ENCODE measurements at places on chromosomes 7 and 10. TPM values are rescaled to one million over a fixed set of nuclear protein-coding genes. Genes with fewer than 3 reads are reported as not detected.

DNA sequence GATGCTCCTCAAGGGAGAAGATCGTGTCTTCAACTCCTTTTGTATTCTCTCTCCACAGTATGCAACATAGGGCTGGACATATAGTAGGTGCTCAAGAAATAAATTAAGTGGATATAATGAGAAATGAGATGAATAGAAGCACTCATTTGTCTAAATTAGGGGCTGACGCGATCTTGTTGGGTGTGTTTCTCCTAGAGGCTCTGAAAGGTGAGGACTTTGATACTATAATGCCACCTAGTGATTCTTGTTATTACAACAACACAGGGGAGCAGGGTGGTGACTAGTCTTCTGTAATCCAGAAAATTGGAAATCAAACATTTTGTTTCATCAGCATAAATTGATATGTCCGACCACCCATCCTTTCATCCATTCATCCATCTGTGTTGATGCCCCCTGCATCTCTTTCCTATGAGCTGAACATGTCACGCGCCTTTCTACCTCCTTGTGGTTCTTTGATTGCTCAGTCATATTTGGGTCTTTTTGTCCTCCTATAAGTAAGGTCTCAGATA is 3.5 kb upstream of the CFAP58 start:
- no peak for DNase-seq

GRCh38 chr10:68938117-68938516 is 17.9 kb upstream of the DDX21 start:
- DNase-seq = no peak

MPP7 gene
- total RNA-seq = 2.2 TPM

PPP1R9A gene
- total RNA-seq = 32.2 TPM

- no peak for DNase-seq
These were observed 37.6 kb downstream of the ARHGAP21 start for GRCh38 chr10:24685958-24686540.

DNA sequence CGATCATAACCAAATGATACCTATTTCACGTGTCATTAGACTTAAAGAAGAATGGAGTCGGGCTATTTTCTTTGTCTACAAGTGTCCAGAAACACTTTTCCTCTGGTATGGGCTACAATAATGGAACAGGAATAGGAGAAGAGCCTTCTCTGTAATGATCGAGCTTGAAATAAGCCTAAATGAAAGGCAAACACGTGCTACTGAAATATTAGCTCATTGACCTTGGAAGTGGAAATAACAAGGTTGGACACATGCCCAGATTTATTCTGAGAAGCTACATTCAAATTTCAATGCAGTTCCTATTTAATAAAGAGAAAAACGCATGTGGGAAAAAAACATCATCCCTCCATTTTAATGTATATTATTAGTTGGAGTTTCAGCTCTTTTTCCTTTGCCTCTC is 254.7 kb upstream of the PTER start:
- no peak for DNase-seq

DNA sequence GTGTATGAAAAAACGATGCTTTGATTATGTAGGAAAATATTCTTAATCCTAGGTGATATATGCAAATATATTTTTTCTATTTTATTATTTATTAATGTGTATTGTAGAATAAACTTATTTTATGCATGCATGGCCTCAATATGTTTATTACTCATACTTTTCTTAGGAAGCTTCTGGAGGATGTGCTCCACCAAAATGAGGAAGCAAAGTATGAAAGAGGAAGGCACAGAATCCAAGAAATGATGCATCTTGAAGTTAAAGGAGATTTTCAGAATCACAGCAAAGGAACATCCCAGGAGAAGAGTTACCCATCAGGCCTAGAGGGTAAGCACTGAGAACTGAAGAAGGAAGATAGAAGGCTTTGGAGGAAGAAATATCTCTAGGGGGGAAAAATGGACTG is 35.0 kb upstream of the MRPS16 start:
- no peak for DNase-seq

DNA sequence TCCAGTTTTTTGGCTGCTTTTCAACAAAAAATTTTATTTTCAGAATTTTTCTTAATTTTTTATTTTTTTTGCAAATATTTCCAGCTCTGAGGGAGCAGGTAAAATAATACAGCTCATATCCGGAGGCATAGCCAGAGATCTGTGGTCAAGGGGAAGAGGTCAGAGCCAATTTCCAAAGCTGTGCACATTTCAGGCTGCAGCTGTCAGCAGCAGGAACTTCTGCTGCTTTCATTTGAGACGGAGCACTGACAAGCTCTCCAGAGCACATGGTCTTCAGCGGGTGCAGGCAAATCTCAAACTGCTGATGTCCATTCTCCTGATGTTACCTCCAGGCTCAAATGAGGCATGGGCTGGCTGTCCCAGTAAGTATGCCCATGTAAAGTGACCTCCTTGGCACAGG is 31.1 kb downstream of the SLC26A4 start:
- DNase-seq = no peak

DNA sequence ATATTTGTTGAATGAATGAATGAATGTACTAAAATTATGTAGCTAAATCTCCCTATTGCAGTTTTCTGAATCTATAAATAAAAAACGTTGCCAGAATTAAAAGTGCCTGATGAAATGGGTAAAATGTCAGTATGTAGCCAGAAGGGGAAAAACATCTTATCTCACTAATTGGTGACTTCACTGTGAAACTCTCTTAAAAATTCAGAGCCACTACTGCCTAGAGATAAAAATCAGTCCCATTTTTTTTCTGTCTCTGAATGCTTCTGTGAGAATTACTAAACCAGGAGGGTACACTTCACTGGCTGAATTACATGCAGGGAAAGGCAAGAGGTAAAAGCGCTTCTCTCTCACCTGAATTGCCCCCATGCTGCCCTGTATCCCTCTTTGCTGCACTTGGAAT is 69.6 kb upstream of the HPS1 start:
- DNase-seq = no peak

SFTPD gene
- total RNA-seq = not detected

- DNase-seq = peak; percentile 57
These were observed 441 bp downstream of the BMI1 start for GRCh38 chr10:22321156-22321923.

GPRIN2 gene
- total RNA-seq = 2.4 TPM

FFAR4 gene
- not detected for total RNA-seq

GRCh38 chr10:35854661-35855060 is 212.6 kb upstream of the FZD8 start:
- DNase-seq = no peak

DNA sequence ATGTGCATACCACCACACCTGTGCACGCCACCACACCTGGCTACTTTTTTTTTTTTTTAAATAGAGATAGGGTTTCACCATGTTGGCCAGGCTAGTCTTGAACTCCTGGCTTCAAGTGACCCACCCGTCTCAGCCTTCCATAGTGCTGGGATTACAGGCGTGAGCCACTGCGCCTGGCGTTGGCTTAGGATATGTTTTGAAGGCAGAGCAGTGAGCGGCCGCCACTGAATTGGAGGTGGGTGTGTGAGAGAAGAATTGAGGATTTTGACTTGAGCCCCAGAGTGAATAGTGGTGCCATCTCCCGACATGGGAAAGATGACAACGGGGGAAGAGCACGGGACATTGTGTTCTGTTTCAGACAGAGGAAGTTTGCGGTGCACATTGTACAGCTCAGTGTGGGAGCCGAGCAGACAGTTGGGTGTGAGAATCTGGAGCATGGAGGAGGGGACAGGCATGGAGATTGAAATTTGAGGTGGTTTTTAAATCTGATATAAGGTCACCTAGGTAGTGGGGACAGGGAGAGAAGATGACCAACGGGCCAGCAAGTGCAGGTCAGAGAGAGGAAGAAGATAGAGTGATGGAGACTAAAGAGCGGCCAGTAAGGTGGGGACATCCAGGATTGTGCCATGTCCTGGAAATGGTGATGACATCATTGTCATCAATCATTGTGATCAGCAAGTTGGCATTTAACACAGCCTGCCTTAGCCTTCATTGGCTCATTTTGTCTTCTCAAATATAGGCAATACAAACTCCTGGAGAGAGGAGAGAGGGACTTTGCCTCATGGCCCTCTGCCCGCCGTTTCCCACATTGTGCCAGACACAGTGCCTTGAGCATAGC is 35.8 kb downstream of the VWA2 start:
- DNase-seq = no peak

NUDT13 gene
- 1.4 TPM for total RNA-seq

- DNase-seq = no peak
These were observed 247 bp downstream of the PARD3 start for GRCh38 chr10:34814913-34815184.

GRCh38 chr10:76408646-76409045 is 977.2 kb downstream of the LRMDA start:
- DNase-seq = no peak

DNA sequence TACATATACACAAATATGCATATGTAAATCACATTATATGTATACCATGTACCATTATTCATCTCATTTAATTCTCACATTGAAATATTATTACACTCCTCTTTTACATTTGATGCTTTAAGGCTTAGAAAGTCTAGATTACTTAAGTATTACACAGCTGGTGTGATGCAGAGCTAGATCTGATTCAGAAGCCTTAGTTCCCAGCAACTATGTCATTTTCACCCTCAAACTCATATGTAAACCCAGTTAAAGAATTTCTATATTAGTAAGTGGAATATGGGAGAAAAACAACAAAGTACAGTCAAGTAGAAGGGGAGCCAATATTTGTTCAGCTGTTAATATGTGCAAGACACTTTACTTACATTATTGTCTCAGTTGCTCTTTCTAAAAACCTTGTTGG is 74.3 kb upstream of the CSTF2T start:
- no peak for DNase-seq
